Muscle of leg (tissue), 16 donors: ENCODE measurements at places on chromosomes 4 and X. TPM values are rescaled to one million over a fixed set of nuclear protein-coding genes. Genes with fewer than 3 reads are reported as not detected.

CYLC1 gene
- not detected for total RNA-seq

MRPS18C gene
- 44.7 TPM for total RNA-seq

EPGN gene
- total RNA-seq = 0.49 TPM

C4orf54 gene
- 114 TPM for total RNA-seq

TFE3 gene
- total RNA-seq = 10.8 TPM

FRMD7 gene
- 1.3 TPM for total RNA-seq

INPP4B gene
- 55.1 TPM for total RNA-seq

ANKRD50 gene
- total RNA-seq = 64.7 TPM

TEX13C gene
- not detected for total RNA-seq

RADX gene
- total RNA-seq = 2.3 TPM

PASD1 gene
- 0.04 TPM for total RNA-seq

CXCL8 gene
- 4.0 TPM for total RNA-seq

RBM46 gene
- 0.09 TPM for total RNA-seq

CRMP1 gene
- 6.9 TPM for total RNA-seq

FATE1 gene
- 1.2 TPM for total RNA-seq

GYG2 gene
- 1.7 TPM for total RNA-seq

DGAT2L6 gene
- not detected for total RNA-seq

CXCL13 gene
- total RNA-seq = 0.84 TPM

HELT gene
- total RNA-seq = not detected

CT45A2 gene
- not detected for total RNA-seq

STARD8 gene
- total RNA-seq = 13.1 TPM

CXCL11 gene
- not detected for total RNA-seq

HMGB2 gene
- 104 TPM for total RNA-seq

FMR1NB gene
- total RNA-seq = not detected

RHOXF1 gene
- total RNA-seq = 0.09 TPM

CLDN34 gene
- not detected for total RNA-seq

UGT2B15 gene
- not detected for total RNA-seq

TNIP3 gene
- total RNA-seq = 0.04 TPM

ARHGAP36 gene
- total RNA-seq = 288 TPM

SLC49A3 gene
- total RNA-seq = 2.9 TPM

PRR32 gene
- total RNA-seq = 95.8 TPM

ETDA gene
- total RNA-seq = not detected

HS6ST2 gene
- total RNA-seq = 27.8 TPM

GYPE gene
- 1.2 TPM for total RNA-seq

SATL1 gene
- 0.31 TPM for total RNA-seq

YIPF7 gene
- total RNA-seq = 2.8 TPM

MXD4 gene
- 31.5 TPM for total RNA-seq

TRAM1L1 gene
- total RNA-seq = 5.6 TPM

ANAPC4 gene
- 22.7 TPM for total RNA-seq

MAGEA4 gene
- not detected for total RNA-seq
